ENCODE measurements at places on chromosomes 5 and 9. TPM values are rescaled to one million over a fixed set of nuclear protein-coding genes. Genes with fewer than 3 reads are reported as not detected.

- no peaks in the 10 kb centered on the region for H3K27me3 ChIP-seq
- no peak overlapping the region for H3K27ac ChIP-seq
- H3K36me3 ChIP-seq = no peaks in the 10 kb centered on the region
- no peak overlapping the region for H3K4me3 ChIP-seq
- H3K4me1 ChIP-seq = no peaks in the 10 kb centered on the region
These were observed 32.0 kb downstream of the XRCC4 start for GRCh38 chr5:83109380-83109779.

- no peaks in the 10 kb centered on the region for H3K27me3 ChIP-seq
- peaks cover 23% of the 10 kb centered on the region for H3K4me1 ChIP-seq
- peak overlapping the region; percentile 69 for H3K27ac ChIP-seq
- H3K36me3 ChIP-seq = no peaks in the 10 kb centered on the region
- DNase-seq = no peak
- no peak overlapping the region for H3K4me3 ChIP-seq
These were observed 4.9 kb downstream of the SH3GLB2 start for GRCh38 chr9:129023036-129023907.

GRCh38 chr9:98924946-98925820 is 18.5 kb upstream of the COL15A1 start:
- H3K27me3 ChIP-seq = no peaks in the 10 kb centered on the region
- H3K4me3 ChIP-seq = no peak overlapping the region
- H3K4me1 ChIP-seq = no peaks in the 10 kb centered on the region

DNA sequence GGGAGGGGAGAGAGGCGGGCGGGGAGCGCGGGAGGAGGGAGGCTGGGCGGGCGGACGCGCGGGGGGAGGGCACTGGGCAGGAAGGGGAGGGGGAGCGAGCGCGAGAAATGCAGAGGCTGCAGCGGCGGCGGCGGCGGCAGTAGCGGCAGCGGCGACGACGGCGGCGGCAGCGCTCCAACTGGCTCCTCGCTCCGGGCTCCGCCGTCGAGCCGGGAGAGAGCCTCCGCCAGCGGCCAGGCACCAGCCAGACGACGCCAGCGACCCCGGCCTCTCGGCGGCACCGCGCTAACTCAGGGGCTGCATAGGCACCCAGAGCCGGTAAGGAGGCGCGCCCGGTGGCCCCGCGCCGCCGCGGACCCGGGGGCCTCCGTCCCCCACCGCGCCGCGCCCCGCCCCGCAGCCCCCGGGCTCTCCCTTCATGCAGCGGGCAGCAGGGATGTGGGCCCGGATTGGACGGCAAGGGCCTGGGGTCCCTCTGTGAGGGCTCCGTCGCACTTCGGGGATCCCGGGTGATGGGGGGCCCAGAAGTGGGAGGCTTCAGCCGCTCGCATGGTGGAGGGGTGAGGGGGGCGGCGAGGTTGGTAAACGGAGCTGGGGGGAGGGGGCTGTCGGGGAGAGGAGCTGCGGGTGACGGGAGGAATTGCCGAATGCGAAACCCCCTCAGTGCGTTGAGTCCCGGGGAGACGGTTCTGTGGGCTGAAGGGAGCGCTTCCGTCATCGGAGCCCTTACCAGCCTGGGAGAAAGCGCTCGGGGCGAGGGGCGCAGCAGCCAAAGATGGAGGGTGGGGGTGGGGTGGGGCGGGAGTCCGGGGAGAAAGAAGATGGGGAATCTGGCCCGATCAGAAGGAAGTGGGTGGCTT is at the start of gene BASP1:
BASP1 (plus strand) TSS at position 139 of the 860 bp plus-strand sequence. CDS start 57,586 bp downstream, outside the sequence.
- no peaks in the 10 kb centered on the region for H3K36me3 ChIP-seq
- H3K4me3 ChIP-seq = peak within 1 kb of the TSS; percentile 64
- peak within 1 kb of the TSS; percentile 68 for H3K27ac ChIP-seq
- H3K27me3 ChIP-seq = no peaks in the 10 kb centered on the region

EMB gene
- 32.6 TPM for total RNA-seq

- no peaks in the 10 kb centered on the region for H3K27me3 ChIP-seq
- no peak for DNase-seq
- H3K4me3 ChIP-seq = no peak overlapping the region
- no peaks in the 10 kb centered on the region for H3K36me3 ChIP-seq
These were observed 150.2 kb upstream of the TRPM3 start for GRCh38 chr9:71271602-71272001.

PGM5 gene
- 30.8 TPM for total RNA-seq

FAM153A gene
- 12.3 TPM for total RNA-seq

- no peak overlapping the region for H3K4me3 ChIP-seq
- H3K27me3 ChIP-seq = no peaks in the 10 kb centered on the region
- no peak overlapping the region for H3K27ac ChIP-seq
- no peak for DNase-seq
These were observed 1242.2 kb upstream of the DMAC1 start for GRCh38 chr9:9041756-9042155.

FOXD1 gene
- total RNA-seq = 0.29 TPM

DNA sequence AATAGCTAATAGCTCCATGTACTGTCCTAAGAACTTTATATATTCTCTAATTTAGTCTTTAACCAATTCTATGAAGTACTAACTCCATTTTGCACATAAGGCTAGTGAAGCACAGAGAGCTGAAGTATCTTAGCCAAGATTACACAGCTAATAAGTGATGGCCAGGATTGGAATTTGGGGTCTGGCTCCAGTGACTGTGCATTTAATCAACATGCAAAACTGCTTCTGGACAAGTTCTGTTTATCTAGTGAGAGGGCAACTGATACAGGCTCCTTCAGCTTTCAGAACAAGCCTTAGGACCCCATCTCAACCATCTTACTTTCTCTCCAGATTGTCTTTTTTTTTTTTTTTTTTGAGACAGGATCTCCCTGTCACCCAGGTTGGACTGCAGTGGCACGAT is 21.3 kb downstream of the SLC25A25 start:
- no peak for DNase-seq
- no peak overlapping the region for H3K27ac ChIP-seq
- H3K4me3 ChIP-seq = no peak overlapping the region
- no peaks in the 10 kb centered on the region for H3K36me3 ChIP-seq

DNA sequence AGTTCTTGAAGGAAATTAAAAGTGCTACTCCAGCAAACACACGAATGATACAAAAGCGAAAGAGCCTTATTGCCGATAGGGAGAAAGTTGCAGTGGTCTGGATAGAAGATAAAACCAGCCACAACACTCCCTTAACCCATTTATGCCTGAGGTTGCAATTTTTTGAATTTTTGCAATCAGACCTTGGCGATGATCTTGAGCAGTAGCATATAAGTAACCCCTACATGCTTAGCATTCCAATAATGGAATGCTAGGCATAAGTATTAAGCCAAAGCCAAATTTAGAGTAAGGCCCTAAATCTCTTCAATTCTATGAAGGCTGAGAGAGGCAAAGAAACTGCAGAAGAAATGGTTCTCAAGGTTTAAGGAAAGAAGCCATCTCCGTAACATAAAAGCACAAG is 153.5 kb downstream of the SLC28A3 start:
- no peaks in the 10 kb centered on the region for H3K36me3 ChIP-seq
- DNase-seq = no peak
- H3K4me1 ChIP-seq = no peaks in the 10 kb centered on the region
- H3K27me3 ChIP-seq = no peaks in the 10 kb centered on the region
- no peak overlapping the region for H3K4me3 ChIP-seq
- H3K27ac ChIP-seq = no peak overlapping the region

DNA sequence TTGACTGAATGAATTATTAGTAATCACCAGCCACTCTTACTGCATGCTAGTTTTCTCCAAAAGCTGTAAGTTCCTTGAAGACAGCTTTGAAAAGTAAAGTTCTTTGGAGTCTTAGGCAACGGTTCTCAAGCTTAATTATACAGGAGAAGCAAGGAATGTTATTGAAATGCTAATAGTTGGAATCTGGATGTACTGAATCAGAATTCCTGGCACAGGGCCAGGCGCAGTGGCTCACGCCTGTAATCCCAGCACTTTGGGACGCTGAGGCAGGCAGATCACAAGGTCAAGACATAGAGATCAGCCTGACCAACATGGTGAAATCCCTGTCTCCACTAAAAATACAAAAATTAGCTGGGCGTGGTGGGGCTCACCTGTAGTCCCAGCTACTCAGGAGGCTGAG is 33.4 kb downstream of the GRIA1 start:
- H3K27me3 ChIP-seq = no peaks in the 10 kb centered on the region
- H3K4me3 ChIP-seq = no peak overlapping the region
- H3K4me1 ChIP-seq = no peaks in the 10 kb centered on the region
- H3K36me3 ChIP-seq = no peaks in the 10 kb centered on the region

GMCL2 gene
- total RNA-seq = not detected

DNA sequence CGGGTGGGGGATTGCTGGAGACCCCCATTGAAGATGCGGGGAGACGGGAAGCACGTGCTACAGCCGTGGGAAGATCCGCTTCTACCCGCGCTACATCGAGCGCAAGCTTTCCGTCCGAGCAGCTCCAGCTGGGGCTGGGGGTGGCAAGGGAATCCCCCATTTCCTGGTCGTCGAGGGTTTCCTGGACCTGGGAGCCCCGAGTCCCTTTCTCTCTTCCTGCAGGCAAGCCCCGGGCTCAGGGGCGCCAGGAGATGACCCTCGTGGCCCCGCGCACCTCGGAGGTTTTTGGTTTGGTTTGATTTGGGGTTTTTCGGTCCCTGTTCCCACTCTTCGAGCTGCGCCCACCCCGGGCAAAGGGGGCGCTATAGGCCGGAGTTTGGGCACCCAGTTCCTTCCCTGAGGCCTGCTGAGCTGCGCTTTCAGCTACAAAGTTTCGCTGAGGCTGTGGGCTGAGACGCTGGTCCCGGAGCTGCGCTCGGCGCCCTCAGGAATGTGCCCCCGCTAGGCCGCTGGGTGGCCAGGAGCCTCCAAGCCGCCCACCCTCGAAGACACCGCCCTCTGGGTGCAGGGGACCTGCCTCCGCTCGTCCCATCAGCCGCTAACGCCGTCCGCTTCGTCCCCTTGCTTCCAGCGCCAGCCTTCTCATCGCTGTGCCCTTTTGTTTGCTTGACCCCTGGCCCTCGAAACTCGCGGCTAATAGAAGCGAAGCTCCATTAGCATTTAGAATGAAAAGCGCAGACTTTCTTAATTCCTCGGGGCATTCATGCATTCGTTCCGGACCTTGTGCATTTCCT is 2.9 kb downstream of the NR4A3 start:
- no peak for DNase-seq
- peak overlapping the region; percentile 96 for H3K4me3 ChIP-seq

DNA sequence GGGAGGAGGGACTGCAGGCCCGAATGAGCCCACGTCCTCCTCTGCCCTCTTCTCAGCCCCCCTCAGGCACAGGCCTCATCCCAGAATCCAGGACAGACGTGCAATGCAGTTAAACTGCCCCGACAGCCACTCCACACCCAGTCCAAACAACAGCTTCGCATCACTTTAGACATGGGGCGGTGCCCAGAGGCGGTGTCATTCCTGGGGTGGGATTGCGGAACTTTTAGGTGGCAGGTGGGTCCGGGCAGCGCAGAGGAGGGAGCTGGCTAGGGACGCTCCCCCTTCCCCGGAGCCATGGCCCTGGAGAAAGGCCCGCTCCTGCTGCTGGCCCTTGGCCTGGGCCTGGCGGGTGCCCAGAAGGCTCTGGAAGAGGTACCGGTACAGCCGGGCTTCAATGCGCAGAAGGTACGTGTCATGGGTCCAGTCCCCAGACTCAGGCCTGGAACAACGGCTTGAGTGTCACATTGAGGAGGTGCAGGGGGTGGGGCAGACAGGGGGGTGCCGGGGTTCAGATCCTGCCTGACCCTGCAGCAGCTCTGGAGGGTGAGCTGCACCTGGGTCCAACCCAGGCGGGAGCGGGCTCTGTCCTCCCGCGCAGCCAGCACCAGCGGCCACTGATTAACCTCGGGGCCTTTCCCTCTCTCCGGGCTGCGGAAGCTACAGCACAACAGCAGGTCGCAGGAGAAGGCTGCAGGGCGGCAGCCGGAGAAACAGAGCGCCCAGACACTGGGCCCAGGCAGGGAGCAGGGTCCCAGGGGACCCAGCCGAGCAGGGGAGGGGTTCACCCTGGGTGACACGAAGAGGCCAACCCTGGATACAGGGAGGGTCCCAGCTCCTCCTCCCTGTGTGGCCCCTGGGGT is 25.2 kb downstream of the GLT6D1 start:
- no peak overlapping the region for H3K27ac ChIP-seq
- no peak overlapping the region for H3K4me3 ChIP-seq
- DNase-seq = no peak
- H3K4me1 ChIP-seq = no peaks in the 10 kb centered on the region
- no peaks in the 10 kb centered on the region for H3K27me3 ChIP-seq

RIMOC1 gene
- 23.0 TPM for total RNA-seq

- H3K36me3 ChIP-seq = no peaks in the 10 kb centered on the region
- no peaks in the 10 kb centered on the region for H3K27me3 ChIP-seq
- no peaks in the 10 kb centered on the region for H3K4me1 ChIP-seq
- no peak overlapping the region for H3K27ac ChIP-seq
- H3K4me3 ChIP-seq = peak overlapping the region; percentile 26
- peak; percentile 65 for DNase-seq
These were observed 892 bp upstream of the TNC start for GRCh38 chr9:115118879-115119218.

DNA sequence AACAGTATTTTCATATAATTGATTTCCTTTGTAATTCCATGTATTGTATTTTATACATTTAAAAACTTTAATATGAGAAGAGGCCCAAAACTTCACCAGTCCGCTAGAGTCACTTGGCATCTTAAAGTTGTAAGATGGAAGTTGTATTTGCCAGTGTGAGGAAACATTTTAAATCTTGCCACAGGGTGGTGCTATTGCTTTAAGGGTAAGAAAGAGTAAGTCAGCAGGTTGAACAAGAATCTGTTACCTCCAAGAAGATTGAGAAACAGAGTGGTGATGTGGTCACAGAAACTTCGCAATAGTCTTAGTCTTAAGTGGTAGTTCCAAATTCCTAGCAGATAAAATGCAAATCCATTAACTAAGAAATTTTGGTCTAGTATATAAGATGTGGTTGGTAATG is 39.8 kb upstream of the RANBP6 start:
- DNase-seq = no peak
- H3K4me3 ChIP-seq = no peak overlapping the region
- no peaks in the 10 kb centered on the region for H3K4me1 ChIP-seq
- no peak overlapping the region for H3K27ac ChIP-seq

- H3K36me3 ChIP-seq = no peaks in the 10 kb centered on the region
- no peak overlapping the region for H3K27ac ChIP-seq
- no peak overlapping the region for H3K4me3 ChIP-seq
- no peaks in the 10 kb centered on the region for H3K4me1 ChIP-seq
- no peak for DNase-seq
These were observed 8.3 kb upstream of the GAS1 start for GRCh38 chr9:86955561-86955960.

- peak overlapping the region; percentile 66 for H3K27ac ChIP-seq
- no peaks in the 10 kb centered on the region for H3K27me3 ChIP-seq
- no peaks in the 10 kb centered on the region for H3K36me3 ChIP-seq
- H3K4me1 ChIP-seq = peaks cover 7% of the 10 kb centered on the region
- DNase-seq = no peak
These were observed 204.8 kb downstream of the C9orf50 start for GRCh38 chr9:129415942-129416651.

ALDH7A1 gene
- total RNA-seq = 45.2 TPM

DNA sequence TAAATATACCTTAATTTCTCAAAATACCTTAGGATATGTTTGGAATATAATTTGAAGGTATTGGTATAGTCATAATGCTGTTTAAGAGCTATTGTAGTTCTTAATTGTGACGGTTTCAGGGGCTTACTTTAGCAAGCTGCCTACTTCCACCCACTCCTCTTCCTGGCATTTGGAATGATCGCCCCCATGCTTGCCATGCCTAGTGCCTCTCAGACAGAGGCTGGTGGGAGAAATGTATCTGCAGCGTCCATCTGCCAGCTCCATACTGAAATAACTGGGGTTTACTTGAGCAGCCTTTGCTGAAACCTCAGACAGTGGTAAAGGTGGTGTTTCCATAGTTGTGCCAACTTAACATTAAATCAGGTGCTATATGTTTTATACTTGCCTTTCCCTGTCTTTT is 52.2 kb downstream of the GABRG2 start:
- H3K4me1 ChIP-seq = no peaks in the 10 kb centered on the region

ATG12 gene
- total RNA-seq = 63.0 TPM

Data from breast epithelium (tissue), 4 donors.